Stimulated activated CD4-positive, alpha-beta T cell treated with anti-CD3 and anti-CD28 coated beads, Interleukin-1b, Interleukin-23, amount 100 ng/mL, for 48 hours (primary cell): ENCODE measurements at places on chromosomes 2 and 18.

GRCh38 chr2:20450201-20450999 is 3.5 kb downstream of the RHOB start:
- no peak for DNase-seq

DNA sequence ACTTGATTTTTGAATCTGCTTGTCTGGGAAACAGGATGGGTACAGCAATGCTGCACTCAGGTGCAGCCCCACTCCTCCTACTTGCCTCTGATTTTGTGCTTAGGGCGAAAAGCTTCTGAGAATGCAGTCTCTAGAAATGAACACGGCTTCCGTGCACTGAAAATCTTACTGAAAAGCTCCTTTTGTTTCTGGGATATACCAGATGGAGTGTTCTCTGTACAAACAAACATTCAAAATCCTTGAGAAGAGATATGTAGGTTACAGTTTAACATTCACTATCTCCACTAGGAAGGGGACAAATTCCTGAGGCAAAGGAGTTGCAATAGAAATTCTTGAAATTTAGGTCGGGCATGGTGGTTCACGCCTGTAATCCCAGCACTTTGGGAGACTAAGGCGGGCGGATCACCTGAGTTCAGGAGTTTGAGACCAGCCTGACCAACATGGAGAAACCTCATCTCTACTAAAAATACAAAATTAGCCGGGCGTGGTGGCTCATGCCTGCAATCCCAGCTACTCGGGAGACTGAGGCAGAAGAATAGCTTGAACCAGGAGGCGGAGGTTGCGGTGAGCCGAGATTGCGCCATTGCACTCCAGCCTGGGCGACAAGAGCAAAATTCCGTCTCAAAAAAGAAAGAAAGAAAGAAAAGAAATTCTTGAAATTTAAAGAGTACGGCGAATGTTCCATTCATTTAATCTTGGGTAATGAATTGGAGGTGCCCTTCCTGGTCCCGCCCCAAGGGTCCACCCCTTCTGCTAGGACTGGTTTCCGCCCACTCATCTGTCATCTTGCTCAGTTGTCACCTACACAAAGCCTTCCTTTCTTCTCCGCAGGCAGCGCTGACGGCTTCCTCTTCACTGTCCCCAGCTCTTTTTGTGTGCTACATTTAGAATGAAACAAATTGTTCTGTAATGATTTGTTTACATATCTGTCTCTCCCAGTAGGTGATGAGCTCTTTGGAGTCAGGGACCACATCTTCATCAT is 92.4 kb downstream of the SOCS6 start:
- DNase-seq = peak; percentile 4

DNA sequence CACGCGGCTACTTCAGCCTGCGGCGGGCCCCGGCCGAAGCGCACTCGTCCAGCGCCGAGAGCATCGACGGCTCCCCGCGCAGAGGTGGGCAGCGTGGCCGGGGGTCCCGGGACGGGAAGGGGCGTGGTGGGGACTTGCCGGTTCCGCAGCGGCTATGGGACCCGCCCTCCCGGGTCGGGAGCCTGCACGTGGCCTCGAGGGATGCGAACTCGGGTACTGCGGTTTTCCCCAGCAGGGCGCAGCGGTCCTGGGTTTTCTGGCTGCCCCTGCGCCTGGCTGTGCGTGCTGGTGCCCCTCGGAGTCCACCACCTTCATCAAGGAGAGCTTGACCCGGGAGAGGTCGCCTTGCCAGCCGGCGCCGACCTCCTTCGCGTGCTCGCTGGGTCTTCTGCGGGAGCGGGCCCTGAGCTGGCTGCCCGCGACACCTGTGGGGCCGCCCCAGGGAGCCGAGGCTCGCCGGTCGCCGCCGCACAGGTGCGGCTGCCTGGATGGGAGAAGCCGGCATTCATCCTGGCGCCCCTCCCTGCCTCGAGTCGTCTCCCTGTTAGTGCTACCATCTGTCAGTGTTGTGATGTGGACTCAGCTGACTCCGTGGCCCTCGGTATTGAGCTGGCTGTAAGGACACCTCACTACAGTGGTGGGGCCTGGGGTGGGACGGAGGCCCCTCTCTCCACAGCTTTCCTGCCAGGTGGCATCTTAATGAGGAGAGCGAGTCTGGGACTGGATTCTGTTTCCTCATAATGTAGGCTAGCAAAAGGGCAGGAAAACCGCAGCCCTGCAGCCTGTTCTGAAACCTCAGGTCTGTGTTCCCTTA is 177.3 kb downstream of the AGAP1 start:
- DNase-seq = no peak

- no peak for DNase-seq
Observed at GRCh38 chr2:232567721-232568120, 17.2 kb downstream of the EIF4E2 start.

DNA sequence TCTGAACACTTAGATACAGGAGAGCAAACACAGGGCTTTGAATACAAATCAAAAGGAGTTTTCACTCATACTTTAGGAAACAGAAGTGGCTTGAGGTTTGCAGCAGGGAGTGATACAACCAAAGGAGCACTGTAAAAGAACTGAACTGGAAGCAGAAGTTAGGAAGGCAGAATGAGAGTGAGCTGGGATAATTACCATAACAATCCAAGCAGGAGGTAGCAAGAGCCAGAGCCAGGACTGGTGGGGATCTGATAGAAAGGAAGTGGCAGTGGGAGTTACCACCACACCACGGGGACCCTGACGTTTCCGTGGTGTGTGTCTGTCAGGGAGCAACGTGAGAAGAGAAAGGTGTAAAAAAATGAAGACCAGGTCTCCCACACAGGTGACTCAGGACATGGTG is 81.3 kb upstream of the EPB41L3 start:
- no peak for DNase-seq

DNA sequence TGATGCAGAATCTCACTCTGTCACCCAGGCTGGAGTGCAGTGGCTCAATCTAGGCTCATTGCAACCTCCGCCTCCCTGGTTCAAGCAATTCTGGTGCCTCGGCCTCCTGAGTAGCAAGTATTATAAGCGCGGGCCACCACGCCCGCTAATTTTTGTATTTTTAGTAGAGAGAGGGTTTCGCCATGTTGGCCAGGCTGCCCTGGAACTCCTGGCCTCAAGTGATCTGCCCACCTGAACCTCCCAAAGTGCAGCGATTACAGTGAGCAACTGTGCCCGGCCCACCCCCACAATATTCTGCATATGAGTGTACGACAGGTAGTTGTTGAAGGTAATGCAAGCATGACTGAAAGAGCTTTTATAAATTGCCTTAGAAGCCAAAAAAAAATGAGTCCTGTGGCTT is 1.2 kb downstream of the WDR75 start:
- DNase-seq = peak; percentile 26

DNA sequence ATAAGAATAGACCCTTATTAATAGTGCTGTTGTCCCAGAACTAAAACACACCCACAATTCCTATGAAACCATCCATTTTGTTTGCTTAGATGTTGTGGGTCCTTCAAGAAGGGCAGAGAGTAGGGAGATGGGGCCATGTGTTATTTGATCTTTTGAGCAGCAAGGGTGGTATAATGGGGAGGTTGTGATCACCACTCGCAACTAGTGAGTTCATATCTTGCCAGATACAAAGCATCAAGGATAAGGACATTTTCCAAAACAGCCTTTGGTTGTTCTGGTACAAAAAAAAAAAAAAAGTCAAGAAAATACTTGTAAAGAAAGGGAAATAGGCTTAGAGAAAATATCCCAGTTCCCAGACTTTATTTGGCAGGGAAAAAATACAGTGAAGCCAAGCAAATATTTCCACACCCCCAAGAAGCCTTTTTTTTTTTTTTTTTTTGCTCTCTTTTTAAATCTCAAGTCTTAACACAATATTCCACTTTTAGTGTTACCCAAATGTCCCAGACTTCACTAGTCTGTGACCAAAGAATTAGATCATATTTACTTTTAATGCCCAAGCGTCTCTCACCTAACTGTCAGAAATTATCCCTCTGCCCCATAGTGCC is 54.1 kb downstream of the ANTXR1 start:
- no peak for DNase-seq

DNA sequence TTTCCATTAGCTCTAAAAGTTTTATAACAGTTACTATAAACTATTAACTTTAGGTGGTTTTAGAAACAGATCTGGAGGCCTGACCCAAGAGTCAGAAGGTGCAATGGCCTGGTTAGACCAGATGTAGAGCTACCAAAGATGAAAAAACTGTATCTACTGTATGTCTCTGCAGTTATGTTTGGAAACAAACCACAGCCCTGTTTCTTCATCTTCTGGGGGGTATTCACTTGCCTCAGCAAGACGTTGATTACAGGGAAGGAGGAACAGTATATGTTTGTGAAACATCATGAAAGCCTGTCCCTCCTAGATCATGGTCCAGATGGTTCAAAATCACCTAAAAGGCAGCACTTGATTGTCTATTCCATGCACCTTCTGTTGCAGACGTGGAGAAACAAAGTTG is 220.2 kb downstream of the SUCLG1 start:
- DNase-seq = no peak

DNA sequence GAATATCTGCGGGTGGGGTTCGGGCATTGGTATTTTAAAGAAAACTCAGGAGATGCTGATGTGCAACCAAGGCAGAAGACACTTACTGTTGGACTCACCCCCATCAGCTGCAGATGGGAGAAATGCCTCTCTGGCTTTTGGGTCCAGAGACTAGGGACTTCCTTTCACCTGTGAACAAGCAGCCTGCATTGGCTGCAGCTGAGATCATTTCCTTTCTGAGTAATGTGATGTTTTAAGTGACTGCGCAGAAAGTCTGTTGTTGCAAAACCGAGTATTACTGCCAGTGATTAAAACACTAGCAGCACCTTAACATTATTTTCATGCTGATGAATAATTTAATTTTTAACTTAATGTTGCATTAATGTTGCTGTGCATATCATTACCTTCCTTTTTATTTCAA is 143.0 kb downstream of the TSN start:
- no peak for DNase-seq

DNA sequence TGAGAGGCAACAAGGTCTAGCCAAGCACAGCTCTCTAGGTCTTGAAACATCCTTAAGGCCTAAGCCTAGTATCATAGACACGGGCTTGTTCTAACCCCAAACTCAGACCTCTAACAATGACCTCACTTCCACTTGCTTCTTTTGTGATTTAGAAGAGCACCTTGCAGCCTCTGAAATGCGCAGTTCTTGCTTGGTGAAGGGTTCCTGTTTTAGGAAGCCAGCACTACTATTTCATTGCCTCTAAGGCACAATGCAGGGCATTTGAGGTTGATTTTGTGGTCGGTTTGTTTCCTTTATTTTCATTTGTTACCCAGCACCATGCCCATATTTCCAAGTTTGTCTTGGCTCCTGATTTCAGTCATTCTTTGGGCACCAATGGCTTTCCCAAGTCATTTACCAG is 117.0 kb upstream of the CYP1B1 start:
- no peak for DNase-seq

- no peak for DNase-seq
Observed at GRCh38 chr2:166234112-166234846, 106.5 kb upstream of the SCN1A start.

- DNase-seq = no peak
Observed at GRCh38 chr2:109333414-109334210, 204.6 kb downstream of the SH3RF3 start.

- DNase-seq = no peak
Observed at GRCh38 chr2:10256515-10257031, 46.1 kb upstream of the HPCAL1 start.

DNA sequence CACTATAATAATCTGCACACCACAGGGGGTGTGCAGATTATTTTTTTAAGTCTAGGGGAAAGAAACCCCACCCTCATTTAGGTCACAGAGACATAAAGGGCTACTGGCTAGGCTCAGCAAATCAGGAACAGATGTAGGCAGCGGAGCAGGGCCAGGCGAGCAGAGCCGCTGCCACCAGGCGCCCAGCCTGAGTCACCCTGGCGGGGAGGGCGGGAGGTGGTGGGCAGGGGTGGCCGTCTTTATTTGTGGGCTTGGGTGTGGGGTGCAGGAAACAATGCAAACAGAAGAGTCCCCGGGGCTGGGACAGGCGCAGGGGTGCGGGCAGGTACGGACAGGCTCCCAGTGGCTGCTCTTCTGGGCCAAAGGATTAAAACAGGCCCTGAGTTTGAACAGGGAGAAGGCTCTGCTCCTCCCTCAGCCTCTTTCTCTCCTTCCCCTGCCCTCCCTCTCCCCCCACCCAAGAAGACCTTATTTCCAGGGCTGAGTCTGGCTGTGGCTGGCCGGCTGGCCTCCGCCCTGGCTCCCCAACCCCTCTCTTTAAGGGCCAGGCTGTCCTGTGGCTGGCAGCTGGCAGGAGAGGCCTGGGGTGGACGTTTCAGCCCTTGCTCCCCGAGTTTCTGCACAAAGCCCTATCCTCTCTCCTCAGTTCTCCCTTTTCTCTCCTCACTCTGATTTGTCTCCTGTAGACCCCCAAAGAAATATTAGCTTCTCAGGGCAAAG is 142.9 kb upstream of the SMAD2 start:
- no peak for DNase-seq

DNA sequence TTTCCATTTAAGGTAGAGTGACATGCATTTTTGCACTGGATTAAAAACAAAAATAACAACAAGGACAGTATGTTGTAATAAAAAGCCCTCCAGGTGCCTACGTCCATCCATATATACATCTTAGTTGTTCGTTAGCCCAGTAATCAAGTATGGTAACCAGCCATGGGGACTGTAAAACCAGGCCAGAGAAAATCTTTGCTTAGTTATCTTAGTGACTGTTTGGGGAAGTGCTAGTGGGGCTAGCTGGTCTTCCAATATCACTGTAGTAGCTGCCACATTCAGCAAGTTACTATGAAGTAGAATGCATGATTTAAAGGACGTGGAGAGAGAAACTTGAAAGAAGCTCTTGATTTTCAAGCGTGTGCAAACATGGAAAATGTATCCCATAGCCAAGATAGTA is 95.9 kb upstream of the STON1 start:
- DNase-seq = no peak

DNA sequence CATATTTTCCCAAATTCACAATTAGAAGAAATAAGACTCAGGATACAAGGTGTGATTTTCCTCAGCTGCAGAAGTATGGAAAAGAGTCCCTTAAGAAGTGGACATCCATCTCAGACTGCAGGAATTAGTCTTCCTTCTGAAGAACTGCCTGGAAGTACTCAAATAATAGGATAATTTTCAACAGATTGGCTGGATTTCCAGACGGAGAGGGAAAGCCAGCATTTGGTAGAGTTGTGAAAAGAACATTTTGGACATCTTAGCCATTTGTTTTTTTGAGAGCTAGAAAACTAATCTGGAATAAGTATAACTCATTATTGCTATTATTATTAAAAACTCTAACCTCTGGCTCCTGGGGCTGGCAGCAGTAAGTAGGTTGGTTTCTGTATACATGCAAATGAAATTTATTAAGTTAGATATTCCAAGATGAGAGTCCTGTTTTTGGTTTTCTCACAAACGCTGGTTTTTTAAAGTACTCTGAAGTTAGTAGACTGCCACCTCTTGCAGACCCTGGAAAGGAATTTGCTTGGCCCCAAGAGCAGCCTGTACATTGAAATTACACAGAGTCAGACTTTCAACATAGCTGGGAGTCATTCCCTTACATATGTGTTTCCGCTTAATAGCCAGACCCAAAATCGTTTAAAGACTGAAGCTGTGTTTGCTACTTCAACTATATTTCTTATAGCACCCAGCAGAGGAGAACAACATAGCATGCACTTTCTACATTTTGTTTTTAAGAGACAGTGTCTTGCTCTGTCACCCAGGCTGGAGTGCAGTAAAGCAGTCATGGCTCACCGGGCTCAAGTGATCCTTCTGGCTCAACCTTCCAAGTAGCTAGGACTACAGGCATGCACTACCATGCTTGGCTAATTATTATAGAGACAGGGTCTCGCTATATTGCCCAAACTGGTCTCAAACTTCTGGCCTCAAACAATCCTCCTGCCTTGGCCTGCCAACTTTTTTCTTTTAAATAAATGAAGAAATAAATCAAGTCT is 142.4 kb downstream of the THADA start:
- no peak for DNase-seq
